ENCODE measurements at places on chromosomes 7 and 10. TPM values are rescaled to one million over a fixed set of nuclear protein-coding genes. Genes with fewer than 3 reads are reported as not detected.
A peak's percentile ranks its signal among the peaks of the same experiment; 100 is the strongest.

- no peaks in the 10 kb centered on the region for H3K27me3 ChIP-seq
- peak; percentile 34 for DNase-seq
These were observed 141.7 kb upstream of the PFKP start for GRCh38 chr10:2925631-2926030.

GRCh38 chr10:11387044-11387443 lies 224.4 kb downstream of the USP6NL start:
- H3K4me1 ChIP-seq: peaks cover 3% of the 10 kb centered on the region
- H3K4me3 ChIP-seq: no peak overlapping the region
- H3K36me3 ChIP-seq: no peaks in the 10 kb centered on the region
- no peaks in the 10 kb centered on the region for H3K27me3 ChIP-seq
- no peak overlapping the region for H3K27ac ChIP-seq

- H3K27me3 ChIP-seq: no peaks in the 10 kb centered on the region
- no peak overlapping the region for H3K27ac ChIP-seq
- H3K4me1 ChIP-seq: no peaks in the 10 kb centered on the region
- no peak overlapping the region for H3K4me3 ChIP-seq
These were observed 625.7 kb upstream of the KCND2 start for GRCh38 chr7:119647286-119647685.

- no peak overlapping the region for H3K27ac ChIP-seq
- H3K27me3 ChIP-seq: no peaks in the 10 kb centered on the region
- no peak overlapping the region for H3K4me3 ChIP-seq
- peak; percentile 56 for DNase-seq
- peaks cover 8% of the 10 kb centered on the region for H3K4me1 ChIP-seq
These were observed 35.8 kb downstream of the JAKMIP3 start for GRCh38 chr10:132101529-132101928.

- peak overlapping the region; percentile 49 for H3K27ac ChIP-seq
- no peaks in the 10 kb centered on the region for H3K27me3 ChIP-seq
- H3K4me3 ChIP-seq: no peak overlapping the region
These were observed 41.8 kb upstream of the ELN start for GRCh38 chr7:73986158-73986631.

DNA sequence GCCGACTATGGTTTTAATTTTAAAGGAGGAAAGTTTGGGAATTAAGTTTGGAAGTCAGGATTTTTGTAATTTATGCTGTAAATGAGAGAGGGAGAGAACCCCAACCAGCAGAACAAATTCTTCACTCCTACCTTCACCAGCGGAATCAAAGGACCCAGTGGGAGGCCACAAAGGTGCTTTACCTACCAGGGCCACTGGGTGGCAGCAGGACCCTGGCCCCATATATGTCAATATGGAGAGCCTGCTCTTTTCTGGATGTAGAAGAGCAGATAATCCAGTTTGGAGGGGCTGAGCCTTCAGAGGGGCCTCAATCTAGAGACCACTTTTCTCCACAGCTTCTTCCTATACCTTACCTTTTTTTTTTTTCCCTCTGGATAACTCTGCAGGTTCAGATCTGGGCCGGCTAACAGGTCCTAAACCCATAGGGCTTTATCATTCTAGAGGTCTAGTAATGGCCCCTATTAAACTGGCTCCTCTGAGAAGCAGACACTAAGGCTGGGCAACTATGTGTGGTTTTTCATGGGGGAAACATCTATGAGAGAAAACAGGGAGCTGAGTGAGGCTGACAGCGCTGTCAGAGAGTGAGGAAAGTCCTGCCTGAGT lies 8.5 kb upstream of the SCD start:
- peaks cover 14% of the 10 kb centered on the region for H3K27me3 ChIP-seq
- no peak overlapping the region for H3K4me3 ChIP-seq
- peaks cover 5% of the 10 kb centered on the region for H3K4me1 ChIP-seq

GRCh38 chr10:131621784-131622624 lies 278.8 kb upstream of the PPP2R2D start:
- H3K36me3 ChIP-seq: no peaks in the 10 kb centered on the region
- H3K27me3 ChIP-seq: no peaks in the 10 kb centered on the region
- H3K4me3 ChIP-seq: no peak overlapping the region

DNA sequence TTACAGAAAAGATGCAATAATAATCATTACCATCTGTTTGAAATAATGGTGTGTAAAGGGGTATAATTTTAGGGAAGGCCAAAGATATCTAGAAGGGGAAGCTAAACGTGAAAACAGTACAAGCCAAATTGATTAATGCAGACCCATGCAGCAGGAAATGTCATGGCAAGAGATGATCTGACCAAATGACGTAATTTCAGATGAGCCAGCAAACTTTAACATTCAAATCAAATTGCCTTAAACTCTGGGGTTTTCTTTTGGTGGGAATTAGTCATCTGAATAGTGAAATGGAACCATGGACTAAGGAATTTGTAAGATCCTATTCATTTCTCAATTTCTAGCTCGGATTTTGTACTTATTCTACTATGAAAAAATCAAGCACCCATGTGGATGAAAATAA lies 21.4 kb upstream of the SCIN start:
- H3K4me1 ChIP-seq: no peaks in the 10 kb centered on the region
- DNase-seq: no peak
- H3K4me3 ChIP-seq: no peak overlapping the region
- no peaks in the 10 kb centered on the region for H3K36me3 ChIP-seq

- no peaks in the 10 kb centered on the region for H3K4me1 ChIP-seq
- no peak for DNase-seq
- H3K27me3 ChIP-seq: peaks cover 42% of the 10 kb centered on the region
- no peak overlapping the region for H3K27ac ChIP-seq
These were observed 1.2 kb downstream of the IGFBP1 start for GRCh38 chr7:45889367-45890067.

- H3K4me1 ChIP-seq: no peaks in the 10 kb centered on the region
- DNase-seq: no peak
- no peaks in the 10 kb centered on the region for H3K27me3 ChIP-seq
- no peak overlapping the region for H3K4me3 ChIP-seq
- peaks cover 29% of the 10 kb centered on the region for H3K36me3 ChIP-seq
These were observed 120.1 kb downstream of the KMT2E start for GRCh38 chr7:105133986-105134655.

DNA sequence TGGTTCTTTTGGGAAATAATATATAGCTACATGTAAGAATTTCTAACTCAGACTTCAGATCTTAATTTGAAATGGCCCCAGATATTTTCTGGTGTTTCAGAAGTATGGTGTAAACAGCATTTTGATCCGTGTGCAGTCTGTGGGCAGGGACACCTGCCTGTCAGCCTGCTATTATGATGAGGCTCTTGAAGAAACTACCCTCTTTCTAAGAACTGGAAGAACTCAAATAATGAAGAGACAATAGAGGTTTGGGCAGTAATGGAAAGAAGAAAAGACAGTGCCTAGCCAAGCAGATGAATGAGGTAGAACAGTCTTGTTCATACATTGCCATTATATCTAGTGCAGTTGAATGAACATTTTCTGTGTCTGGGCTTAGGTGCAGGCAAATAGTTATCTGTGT lies 256.6 kb downstream of the ARHGAP21 start:
- H3K27ac ChIP-seq: no peak overlapping the region
- no peak overlapping the region for H3K4me3 ChIP-seq
- no peaks in the 10 kb centered on the region for H3K36me3 ChIP-seq
- DNase-seq: no peak
- no peaks in the 10 kb centered on the region for H3K27me3 ChIP-seq

- no peak overlapping the region for H3K4me3 ChIP-seq
- no peak for DNase-seq
- H3K27ac ChIP-seq: no peak overlapping the region
- H3K36me3 ChIP-seq: peaks cover 17% of the 10 kb centered on the region
- no peaks in the 10 kb centered on the region for H3K27me3 ChIP-seq
These were observed 8.2 kb downstream of the IMMP2L start for GRCh38 chr7:111554086-111554485.

Gene COBL
- total RNA-seq: 27.5 TPM

Gene CYTH3
- total RNA-seq: 5.1 TPM

Gene LIPJ
- 0.09 TPM for total RNA-seq

Gene IGFBP1
- total RNA-seq: not detected

Gene PAX4
- total RNA-seq: not detected

Gene FGL2
- total RNA-seq: not detected

Gene TMEM243
- total RNA-seq: 20.8 TPM

Gene PON3
- total RNA-seq: 0.54 TPM

Gene INSYN2A
- total RNA-seq: 0.09 TPM

Gene CADPS2
- 4.1 TPM for total RNA-seq

Gene VOPP1
- 53.6 TPM for total RNA-seq

Measured in endodermal cell (in vitro differentiated cells).